ENCODE measurements at places on chromosomes 5 and 9.

- DNase-seq: no peak
Measured at GRCh38 chr9:4382722-4383317, 83.0 kb upstream of the GLIS3 start.

DNA sequence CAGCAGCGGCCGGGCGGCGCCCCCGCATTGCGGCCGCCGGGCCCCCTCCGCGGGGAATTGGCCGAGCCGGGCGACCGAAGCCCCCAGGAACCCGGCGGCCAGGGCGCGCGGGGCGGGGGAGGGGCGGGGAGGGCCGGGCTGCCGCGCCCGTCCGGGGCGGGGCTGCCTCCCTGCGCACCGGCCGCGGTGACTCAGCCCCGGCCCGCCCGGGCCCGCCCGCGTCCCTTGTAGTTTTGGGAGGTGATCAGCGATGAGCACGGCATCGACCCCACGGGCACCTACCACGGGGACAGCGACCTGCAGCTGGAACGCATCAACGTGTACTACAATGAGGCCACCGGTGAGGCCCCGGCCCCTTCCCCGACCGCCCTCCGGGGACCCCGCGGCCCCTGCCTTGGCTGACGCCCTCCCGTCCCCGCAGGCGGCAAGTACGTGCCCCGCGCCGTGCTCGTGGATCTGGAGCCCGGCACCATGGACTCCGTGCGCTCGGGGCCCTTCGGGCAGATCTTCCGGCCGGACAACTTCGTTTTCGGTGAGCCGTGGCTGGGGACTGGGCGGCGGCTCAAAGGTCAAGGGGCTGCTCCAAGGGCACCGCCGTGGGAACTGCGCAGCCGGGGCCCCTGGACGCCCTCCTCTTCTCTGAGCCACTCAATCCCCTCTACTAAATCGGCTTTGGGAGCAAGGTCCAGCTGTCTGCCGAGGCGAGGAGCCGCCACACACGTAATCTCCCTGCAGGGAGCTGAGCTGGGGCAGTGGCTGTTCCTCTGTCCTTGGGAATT lies 592 bp downstream of the TUBB4B start:
- no peak for DNase-seq

DNA sequence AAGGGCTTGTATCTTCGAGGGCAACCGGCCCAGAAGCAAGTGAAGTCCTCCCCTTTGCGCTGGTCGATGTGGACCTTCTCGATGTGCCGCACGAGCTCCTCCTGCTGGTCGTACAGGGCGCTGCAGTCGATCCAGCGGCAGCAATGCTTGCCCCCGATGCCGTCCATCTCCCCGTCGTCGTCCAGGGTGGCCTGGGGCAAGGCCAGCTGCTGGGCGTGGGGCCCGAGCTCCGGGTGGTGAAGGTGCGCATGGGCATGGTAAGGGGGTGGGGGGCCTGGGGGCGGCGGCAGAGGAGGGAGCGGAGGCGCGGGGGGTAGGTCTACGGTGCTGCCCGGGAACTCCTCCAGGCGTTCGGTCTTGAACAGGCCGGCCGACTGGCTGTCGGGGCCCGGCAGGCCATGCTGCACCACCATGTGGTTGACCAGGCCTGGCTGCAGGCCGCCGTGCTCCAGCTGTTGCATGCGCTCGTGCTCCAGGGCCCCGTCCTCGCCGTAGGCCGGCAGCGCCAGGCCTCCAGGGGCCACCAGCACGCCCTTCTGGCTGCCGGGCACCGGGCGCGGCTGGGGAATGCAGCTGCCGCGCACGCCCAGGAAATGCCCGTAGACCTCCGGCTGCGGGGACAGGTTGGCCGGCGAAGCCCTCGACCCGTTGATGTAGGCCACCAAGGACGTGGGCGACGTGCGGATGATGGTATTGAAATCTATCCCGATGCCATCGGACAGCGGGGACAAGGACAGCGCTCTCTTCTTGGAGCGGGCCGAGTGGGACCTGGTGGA lies 181.8 kb downstream of the GLIS3 start:
- no peak for DNase-seq

DNA sequence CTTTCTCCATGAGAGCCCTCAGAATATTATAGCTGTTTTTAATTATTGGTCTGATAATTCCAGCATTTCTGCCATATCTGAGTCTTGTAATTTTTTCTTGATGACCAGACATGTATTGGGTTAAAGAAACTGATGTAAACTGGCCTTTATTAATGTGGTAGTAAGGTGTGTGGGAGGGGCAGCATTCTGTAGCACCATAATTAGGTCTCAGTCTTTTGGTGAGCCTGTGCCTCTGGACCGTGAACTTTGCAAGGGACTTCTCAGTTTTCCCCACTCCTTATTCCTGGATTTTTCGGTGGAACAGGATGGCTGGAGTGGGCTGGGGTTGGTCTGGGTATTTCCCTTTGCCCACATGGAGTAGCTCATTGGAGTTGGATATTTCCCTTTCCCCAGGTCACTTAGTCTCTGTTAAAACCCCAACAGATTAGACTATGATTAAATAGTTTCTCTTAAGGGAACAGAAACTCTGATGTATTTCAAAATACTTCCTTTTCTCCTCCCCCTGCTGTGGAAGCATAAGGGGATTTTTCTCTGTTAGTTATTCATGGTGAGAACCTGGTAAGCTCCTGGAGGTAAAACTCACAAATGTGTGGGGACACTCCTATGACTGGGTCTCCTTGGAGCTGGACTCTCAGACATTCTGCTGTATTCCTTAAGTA lies 52.4 kb downstream of the FSD1L start:
- DNase-seq: no peak

- no peak for DNase-seq
Measured at GRCh38 chr5:35622974-35623373, 5.3 kb downstream of the SPEF2 start.

GRCh38 chr5:141848744-141849414 lies 29.3 kb downstream of the PCDH1 start:
- no peak for DNase-seq

DNA sequence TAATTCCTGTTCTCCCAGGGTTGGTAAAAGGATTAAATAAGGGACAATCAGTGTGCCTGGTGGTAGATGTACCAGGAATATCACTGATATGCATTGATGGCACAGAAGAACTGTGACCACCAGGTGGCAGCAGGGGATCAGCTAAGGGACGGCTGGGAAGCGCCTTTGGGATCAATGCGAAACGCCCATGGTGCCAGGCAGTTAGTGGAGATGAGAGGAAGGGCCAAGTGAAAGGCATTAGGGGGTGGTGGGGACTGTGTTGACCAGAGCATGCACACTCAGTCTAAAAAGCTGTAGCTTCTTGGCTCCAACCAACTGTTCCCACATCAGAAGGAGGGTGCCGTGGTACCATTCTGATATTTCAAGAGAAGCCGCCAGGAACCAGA lies 55.6 kb downstream of the ARHGEF37 start:
- DNase-seq: no peak

DNA sequence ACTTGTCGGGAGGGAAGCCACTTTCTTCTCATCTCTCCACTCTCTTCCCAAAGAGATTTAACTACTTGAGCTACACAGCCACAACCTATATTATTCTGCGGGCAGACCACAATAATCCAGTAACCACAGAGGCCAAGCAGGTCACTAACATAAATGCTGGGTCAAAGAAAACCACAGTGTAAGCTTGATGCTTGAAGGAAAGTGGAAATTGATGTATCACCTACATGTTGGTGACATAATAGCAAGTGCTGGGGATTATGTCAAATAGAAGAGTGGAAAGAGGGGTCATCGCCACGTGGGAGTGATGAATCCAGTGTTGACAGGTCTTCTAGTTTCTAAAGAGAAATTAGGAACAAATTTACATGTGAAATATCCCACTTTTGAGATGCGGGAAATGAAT lies 40.9 kb downstream of the RFK start:
- no peak for DNase-seq

DNA sequence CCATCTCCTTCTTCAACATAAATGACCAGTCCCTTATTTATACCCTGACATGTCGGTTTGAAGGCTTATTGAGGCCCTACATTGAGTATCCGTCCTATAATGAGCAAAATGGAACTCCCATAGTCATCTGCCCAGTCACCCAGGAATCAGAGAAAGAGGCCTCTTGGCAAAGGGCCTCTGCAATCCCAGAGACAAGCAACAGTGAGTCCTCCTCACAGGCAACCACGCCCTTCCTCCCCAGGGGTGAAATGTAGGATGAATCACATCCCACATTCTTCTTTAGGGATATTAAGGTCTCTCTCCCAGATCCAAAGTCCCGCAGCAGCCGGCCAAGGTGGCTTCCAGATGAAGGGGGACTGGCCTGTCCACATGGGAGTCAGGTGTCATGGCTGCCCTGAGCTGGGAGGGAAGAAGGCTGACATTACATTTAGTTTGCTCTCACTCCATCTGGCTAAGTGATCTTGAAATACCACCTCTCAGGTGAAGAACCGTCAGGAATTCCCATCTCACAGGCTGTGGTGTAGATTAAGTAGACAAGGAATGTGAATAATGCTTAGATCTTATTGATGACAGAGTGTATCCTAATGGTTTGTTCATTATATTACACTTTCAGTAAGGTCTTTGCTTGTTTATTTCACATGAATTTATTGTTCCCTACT lies 38.2 kb upstream of the BTNL3 start:
- DNase-seq: no peak

DNA sequence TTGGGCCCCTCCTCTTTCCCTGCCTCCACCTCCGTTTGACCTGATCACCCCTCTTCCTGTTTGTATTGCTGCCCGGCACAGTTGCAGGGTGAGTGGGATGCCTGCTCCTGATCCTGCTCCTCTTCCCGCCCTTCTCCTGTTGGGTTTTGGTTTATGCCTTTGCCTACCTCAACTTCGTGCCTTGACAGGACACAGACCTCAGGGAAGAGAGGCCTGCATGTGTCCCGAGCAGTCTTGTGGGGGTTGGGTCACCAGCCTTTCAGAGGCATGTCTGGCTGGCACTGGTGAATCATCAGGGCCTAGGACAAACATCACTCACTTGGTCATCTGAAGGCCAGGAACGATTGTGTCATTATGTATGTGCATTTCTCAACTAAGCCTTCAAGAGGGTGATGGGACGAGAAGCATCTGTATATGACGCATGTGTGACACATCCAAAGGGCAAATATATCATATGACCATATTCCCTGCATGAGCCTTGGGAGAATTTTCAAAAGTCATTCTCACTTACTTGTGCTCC lies 56.9 kb downstream of the NPR3 start:
- DNase-seq: peak; percentile 84

- DNase-seq: no peak
Measured at GRCh38 chr9:120612218-120612617, 32.3 kb upstream of the CDK5RAP2 start.

GRCh38 chr9:97851446-97851883 lies 1.6 kb upstream of the FOXE1 start:
- no peak for DNase-seq

DNA sequence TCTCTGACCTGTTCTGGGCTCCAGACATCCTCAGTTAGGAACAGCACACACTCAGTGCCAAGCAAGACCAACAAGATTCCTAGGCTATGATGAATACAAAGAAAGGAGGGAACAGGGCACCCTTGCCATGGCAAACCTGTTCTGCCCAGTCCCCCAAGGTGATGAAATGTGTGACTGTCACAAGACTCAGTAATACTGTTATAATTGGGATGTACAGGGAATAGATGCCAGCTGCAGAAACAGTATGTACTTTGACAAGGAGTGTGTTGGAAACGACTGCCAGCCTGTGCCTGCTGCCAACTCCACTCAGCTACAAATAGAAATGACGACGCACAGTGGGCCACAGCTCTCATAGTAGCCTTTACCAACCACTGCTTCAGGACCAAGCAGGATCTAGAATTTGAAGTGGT lies 453.0 kb downstream of the EFNA5 start:
- DNase-seq: no peak

DNA sequence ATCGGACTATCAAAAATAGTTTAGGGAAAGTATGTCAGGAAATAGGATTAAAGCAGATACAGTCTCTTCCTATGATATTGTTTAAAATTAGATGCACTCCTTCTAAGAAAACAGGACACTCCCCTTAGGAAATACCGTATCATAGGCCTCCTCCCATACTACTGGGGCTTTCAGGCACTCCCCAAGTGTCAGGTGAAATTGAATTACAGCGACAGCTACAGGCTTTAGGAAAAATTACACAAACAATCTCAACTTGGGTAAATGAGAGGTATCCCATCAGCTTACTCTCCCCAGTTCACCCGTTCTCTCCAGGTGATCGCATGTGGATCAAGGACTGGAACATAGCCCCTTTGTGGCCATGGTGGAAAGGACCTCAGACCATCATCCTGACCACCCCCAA lies 110.4 kb upstream of the EPB41L4A start:
- no peak for DNase-seq

DNA sequence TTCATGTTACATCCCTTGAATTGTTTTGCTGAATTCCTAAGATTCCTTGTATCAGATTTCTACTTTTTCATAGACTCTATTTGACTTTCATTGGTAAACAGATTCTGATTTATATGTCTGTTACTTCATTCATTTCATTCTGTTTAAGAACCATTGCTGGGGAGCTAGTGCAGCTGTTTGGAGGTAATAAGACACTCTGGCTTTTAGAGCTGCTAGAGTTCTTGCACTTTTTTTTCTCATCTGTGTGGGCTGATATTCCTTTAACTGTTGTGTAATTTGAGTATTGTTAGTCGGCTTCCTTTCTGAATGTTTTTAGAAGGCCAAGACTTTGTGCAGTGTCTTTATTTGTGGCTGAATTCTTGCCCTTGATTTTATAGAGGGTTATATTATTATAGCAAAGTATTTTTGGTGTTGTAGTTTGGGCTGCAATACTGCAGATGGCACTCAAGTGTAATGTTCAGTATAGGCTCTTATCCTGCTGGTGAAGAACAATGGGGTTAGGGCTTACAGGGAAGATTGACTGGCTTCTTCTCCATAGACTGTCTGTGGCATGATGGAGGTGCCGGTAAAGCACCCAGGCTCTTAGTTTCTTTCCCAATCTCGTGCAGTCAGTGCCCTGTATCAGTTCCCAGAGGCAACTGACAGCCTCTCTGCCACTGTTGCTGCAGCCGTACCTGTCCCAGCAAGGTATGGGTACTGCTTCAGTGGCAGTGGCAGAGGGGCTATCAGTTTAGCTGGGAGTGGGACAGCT lies 162.2 kb downstream of the OXCT1 start:
- DNase-seq: no peak

GRCh38 chr9:106634183-106634582 lies 228.8 kb upstream of the ZNF462 start:
- DNase-seq: no peak

- no peak for DNase-seq
Measured at GRCh38 chr5:43168175-43168574, 23.9 kb upstream of the NIM1K start.

DNA sequence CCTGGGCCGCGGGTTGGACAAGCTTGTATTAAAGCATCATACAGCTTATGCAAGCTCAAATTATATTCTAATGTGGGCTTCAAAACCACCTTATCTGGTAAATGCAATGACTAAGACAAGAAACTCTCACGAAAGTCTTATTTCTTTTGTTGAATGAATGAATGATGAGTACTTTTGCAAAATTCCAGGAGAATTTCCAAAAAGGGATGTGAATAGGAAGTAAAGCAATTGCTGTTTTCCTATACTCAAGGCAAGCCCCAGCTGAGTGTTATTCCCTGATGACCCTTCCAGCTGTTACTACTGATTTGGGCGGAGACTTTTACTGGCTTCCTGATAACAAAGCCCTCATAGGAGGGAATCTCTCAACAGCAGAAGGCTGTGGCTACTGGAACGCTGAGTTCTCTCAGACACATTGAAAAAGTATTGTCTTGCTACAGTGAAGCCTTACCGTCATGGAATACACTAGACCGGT lies 162.8 kb downstream of the SREK1 start:
- DNase-seq: no peak

GRCh38 chr5:36033486-36033885 lies 33.2 kb downstream of the UGT3A2 start:
- no peak for DNase-seq

- DNase-seq: no peak
Measured at GRCh38 chr5:169798906-169799660, 162.0 kb downstream of the DOCK2 start.

Measured in GM04503 (cell line).